HL-60 (cell line): ENCODE measurements at places on chromosomes 4 and X.

GRCh38 chr4:720111-720860 is 14.7 kb downstream of the PCGF3 start:
- DNase-seq: no peak

DNA sequence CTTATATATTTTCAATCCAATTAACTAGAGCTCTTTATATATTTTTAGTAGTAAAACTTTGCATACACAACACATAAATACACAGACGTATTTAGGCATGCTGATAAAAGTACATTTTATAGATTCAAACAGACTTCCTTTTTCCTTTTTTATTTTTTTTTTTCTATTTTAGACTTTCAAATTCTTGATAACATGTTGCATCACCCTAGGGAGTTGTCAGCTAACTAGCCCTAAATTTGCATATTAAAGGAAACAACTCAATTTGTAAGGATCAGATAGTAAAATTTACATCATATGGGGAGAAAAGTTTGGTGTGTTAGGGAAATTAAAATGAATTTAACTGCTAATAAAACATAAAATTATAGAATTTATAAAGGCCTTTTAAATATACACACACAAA is 47.4 kb upstream of the APOOL start:
- no peak for DNase-seq

DNA sequence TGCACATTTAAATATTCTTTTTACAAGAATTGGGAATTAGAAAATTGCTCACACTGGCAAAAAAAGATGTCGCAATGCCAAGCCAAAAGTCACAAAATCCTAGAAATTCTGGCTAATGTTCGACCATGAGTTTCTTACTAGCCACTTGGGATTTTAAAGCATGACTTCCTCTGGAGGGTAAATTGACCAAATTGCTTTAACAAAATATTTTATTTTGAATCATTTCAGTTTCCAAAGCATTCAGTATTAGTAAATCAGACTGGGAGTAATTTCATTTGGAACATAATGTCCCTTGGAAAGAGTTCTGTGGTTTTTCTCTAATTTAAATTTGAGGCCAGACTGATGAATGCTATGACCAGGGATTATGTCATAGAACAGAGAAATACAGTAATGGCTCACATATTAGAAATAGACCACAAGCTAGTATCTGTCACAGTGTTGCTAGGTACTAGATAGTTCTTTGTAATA is 7.6 kb upstream of the CXCL5 start:
- no peak for DNase-seq

DNA sequence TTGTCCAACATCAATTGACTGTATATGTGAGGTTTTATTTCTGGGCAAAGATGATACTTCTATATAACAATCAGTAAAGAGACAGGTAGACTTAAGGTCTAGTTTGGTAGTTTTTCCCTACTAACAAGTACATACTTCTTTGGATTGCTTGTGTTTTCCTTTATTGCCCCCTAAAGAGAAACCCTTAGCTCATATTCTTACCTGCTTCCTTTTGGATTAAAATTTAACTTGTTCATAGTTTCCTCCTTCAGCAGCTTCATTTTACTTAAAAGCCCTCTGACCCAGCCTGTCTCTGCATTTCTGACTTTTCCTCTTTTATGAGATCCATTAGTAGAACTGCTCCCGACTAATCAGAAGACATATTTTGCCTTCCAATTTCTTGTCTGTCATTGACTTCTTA is 75.7 kb upstream of the GPC4 start:
- no peak for DNase-seq

DNA sequence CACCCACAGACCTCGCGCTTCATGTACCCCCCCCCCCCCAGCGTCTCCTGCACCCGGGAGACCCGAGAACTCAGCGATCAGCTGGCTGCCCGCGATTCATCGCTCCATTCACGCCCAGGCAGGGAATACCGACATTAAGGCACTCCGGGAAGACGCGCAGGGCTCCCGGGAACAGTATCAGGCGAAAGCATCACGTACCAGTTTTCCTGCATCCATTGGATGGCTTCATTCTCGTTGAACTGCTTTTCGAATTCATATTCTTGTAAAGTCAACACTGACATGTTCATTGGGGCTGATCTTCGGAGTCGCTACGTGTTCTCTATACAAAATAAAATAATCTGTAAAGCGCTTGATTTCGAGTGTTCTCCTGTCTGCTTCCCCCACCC is 373 bp downstream of the ELOVL6 start:
- DNase-seq: no peak

GRCh38 chr4:83780053-83780733 is 244.3 kb downstream of the GPAT3 start:
- no peak for DNase-seq
